ENCODE measurements at places on chromosomes 1 and 21. TPM values are rescaled to one million over a fixed set of nuclear protein-coding genes. Genes with fewer than 3 reads are reported as not detected.

DNA sequence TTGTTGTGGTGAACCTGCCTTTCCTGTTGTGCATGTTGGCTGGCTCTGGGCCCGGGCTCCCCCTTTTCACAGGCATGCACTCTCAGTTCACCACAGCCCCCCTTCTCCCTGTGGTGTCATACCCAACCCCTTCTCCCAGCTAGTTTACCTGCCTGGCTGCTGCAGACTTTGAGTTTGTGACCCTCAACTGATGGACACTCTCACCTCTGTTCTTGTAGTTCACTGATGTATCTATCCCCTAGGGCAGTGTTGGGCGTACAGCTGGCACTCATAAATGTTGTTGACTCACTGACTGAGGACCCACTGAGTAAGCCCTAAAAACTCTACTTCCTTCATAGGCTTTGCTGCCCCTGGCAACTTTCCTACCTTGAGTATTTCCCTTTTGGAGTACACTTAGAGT is 54.9 kb downstream of the WDR64 start:
- DNase-seq: peak; percentile 8

DNA sequence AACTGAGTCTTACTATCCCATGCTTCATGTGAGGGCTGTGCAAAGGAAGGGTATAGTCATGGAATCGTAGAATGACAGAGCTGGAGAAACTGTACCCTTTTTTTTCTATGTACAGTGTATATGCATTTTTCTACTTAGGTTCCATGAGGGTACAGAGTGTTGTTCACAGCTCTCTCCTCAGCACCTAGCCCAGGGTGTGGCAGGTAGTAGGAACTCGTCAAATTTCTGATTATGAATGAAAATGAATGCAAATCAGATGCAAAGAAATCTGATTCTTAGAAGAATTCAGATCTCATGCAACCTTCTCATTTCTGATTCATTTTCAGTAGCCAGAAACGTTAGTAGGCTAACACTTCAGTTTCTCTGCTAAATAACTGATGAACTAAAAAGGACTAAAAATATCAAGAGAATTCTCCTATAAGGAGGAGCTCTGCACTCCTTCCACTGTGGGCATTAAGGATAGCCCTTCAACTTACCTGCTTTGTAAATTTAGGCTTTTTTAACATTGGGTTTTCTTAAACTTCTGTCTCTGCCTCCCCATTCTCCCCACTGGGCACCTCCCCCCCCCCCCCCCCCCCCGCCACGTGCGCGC is 18.0 kb upstream of the HHAT start:
- no peak for DNase-seq

DNA sequence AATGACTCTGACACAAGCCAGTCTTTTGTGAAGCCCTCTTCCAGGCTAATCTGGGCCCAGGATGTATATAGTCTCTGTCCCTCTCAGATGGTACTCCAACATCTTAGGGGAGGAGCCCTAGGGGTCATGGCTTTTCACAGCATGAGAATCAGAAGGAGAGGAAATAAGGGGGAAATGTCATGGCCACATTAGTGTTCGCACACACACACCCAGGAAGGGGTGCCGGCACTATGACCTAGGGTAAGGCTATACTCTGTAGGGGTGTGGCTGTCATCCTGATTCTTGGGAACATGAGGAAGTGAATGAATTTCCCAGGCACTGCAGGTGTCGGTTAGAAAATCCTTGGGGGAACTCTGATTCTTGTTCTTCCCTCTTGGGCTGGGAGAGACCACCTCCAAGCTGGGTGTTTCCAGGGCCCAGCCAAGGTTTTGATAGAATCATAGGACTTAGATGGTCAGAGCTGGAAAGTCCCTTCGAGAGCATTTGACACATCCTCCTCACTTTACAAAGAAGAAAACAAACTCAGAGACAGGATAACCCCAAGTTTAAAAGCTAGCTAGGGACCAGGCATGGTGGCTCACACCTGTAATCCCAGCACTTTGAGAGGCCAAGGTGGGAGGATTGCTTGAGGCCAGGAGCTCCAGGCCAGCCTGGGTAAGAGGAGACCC is 22.0 kb downstream of the GFI1 start:
- no peak for DNase-seq

Gene OBSCN
- 20.5 TPM for total RNA-seq

Gene GJA9
- not detected for total RNA-seq

- no peak for DNase-seq
Measured at GRCh38 chr21:34881421-34881820, 167.7 kb downstream of the RUNX1 start.

DNA sequence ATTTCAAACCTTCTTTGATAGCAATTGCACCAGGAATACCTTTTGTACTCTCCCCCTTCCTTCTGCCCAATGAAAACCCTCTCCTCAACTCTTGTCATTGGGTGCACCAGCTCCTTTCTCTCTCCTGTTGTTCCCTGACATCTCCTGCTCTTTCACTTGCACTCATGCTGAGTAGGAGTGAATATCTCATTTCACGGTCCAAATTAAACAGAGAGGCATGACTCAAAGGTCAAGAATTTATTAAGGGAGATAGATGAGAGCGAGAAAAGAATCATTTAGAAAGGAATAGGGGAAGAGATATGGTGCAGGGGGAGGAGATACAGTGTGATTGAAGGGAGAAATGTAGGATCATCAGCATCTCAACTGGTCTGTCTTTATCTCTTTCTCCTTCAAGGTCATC is 22.1 kb downstream of the AIM2 start:
- no peak for DNase-seq

GRCh38 chr21:35603494-35603893 is 456.8 kb downstream of the SETD4 start:
- no peak for DNase-seq

Gene AGBL4
- not detected for total RNA-seq

- no peak for DNase-seq
Measured at GRCh38 chr21:36430841-36431240, 45.6 kb downstream of the CHAF1B start.

GRCh38 chr1:115299266-115299665 is 38.8 kb downstream of the NGF start:
- no peak for DNase-seq

DNA sequence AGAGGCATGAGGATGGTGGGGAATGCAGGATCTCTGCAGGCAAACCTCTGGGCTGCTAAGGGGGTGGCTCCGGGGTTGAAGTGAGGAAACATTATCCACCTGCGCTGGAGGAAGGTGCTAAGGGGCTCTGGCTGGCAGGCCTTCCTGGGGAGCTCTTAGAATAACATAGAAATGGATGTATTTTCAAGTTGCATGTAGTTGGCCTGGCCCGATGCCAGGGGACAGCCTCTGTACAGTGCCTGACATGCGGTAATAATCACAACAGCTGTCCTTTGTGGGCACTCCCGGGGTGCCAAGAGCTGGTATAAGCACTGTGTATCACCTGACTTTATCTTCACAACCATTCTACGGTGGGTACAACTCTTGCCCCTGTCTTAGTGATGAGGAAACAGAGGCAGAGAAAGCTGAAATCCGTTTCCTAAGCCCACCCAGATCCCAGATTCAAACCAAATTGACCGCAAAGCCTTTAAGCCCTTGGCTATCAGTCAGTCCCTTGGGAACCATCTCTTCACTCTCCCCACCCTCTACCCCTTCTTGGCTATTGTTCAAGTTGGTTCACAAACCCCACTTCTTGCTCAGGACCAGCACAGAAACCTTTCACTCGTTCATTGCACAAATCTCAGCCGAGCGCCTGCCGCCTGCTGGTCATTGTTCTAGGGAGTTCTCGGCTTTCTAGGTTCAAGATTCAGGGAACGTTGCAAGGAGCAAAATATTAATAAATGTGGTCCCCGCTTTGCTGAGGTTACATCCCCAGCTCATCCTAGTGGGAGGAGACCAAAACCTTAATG is 30.9 kb downstream of the PADI4 start:
- no peak for DNase-seq

Gene TRAF3IP3
- total RNA-seq: 138 TPM

Gene LMX1A
- not detected for total RNA-seq

- DNase-seq: peak; percentile 82
Measured at GRCh38 chr1:204989266-204990058, 53.5 kb upstream of the CNTN2 start.

Gene CR1L
- not detected for total RNA-seq

GRCh38 chr1:38030596-38031512 is 15.7 kb downstream of the POU3F1 start:
- no peak for DNase-seq

DNA sequence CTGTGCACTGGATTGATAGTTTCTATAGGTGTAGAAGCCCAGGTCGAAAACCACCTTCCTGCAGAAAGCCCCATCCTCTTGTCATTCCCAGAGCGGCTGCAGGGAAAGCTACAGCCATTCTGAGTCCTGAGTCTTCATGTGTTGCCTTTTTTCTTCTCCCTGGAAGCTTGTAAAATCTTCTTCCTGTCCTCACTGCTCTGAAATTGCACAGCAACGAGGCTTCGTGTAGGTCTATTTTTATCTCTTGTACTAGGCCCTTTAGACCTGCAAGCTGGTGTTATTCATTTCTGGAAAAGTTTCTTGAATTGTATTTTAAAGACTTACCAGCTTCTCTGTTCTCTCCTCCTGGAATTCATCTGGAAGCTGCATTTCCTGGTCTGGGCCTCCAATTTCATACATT is 44.2 kb upstream of the ETS2 start:
- DNase-seq: no peak

DNA sequence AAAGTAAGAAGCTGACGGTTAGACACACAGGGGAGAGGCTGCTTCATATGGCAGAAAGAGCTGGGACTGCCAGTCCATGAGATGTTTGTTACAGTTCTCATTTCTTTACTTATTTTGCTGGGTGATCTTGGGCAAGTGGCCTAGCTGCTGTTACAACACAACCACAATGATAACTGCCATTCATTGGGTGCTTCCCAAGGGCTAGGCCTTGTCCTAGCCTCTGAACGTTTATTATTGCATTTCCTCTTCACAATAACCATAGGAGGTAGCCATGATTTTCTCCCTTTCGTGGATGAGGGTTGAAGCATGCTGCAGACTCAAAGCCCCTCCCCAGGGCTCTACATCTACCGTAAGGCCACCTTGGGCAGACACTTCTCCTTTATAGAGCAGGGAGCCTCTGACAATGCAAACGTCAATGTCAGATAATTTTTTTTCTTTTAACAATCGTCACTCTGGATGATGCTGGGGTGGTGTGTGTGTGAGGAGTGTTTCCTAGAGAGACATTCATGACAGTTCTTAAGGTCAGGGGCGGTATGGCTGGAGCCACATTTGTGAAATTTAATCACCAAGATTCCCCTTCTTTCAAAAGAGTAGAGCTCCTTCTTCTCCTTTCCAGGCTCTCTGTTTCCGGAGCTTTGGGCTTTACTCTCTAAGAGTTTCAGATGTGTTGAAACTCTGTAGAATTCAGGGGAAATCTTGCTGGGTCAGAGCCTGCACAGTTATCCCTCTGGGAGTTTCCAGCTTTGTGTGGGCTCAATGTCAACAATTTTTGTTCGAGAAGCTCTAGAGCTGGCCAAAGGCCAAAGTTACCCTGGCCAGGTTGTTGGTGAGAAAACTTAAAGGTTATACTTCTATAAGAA is 138.5 kb upstream of the SGIP1 start:
- DNase-seq: no peak

DNA sequence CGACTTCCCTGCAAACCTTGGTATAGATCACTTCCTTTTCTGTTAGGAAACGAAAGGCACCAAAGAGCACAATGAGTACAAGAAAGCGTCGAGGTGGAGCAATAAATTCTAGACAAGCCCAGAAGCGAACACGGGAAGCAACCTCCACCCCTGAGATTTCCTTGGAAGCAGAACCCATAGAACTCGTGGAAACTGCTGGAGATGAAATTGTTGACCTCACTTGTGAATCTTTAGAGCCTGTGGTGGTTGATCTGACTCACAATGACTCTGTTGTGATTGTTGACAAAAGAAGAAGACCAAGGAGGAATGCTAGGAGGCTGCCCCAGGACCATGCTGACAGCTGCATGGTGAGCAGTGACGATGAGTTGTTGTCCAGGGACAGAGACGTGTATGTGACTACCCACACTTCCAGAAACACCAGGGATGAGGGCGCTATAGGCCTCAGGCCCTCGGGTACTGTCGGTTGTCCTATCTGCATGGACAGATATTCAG is 18.5 kb downstream of the FAM89A start:
- no peak for DNase-seq

DNA sequence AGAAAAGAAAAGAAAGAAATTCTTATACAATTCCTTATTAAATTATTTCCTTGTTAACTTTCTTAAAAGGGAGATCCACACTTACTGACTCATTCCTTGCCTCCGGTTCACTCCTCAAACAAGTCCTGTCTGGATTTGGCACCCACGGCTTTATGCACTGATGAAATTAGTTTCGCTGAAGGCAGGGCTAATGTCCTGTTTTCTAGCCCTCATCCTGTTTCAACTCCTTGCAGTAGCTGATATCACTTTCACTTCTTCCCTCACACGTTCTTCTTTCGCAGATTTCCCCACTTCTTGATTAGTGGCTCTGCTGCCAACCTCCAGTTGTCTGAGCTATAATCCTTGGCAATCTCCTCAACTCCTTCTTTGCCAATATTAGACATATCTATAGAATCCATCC is 215.2 kb downstream of the URB2 start:
- DNase-seq: no peak

Gene ANKRD45
- total RNA-seq: not detected

DNA sequence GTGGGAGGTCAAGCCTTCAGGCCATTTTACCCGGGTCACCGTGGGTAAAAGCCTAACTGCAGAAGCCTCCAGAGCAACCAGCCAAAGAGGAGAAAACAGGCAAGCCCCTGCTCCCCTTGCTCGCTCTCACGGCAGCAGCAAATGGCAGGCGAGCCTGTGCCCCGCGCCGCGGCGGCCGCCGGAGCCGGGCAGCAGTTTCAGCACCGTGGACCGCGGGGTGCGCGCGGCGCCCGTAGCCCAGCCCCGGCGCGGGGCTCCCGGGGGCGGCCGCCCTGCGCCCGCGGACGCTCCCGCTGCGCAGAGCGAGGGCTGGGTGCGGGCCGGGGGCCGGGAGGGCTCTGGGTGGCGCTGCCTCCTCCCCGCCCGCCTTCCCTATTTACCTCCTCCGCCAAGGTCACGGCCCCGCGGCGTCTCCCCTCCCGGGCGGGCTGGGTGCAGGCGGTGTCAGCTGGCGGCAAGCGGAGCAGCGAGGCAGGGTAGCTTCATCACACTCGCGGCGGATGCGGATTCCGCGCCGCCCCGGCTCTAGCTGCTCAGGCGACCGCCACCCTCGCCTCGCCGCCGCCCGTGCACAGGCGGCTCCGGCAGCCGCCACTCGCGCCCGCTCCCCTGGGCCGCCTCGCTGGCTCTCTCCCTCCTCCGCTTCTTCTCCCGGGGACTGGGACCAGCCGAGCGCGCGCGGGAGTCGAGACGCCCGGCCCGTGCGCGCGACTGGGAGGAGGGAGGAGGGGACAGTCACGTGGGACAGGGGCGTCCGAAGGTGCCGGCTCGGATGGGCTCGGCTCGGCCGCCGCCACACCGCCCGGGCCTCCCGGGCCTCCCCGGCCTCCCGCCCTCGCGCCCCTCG is at the start of gene RGS7:
Gene RGS7, minus strand, starts transcription at position 687 of the 847 bp plus-strand sequence.
- DNase-seq: peak; percentile 38

Gene TMEM234
- total RNA-seq: 7.3 TPM

- DNase-seq: no peak
Measured at GRCh38 chr1:22139066-22139594, 3.8 kb downstream of the WNT4 start.

Gene RBM15
- total RNA-seq: 60.7 TPM
